ENCODE measurements at places on chromosomes 12 and 14. TPM values are rescaled to one million over a fixed set of nuclear protein-coding genes. Genes with fewer than 3 reads are reported as not detected.

GRCh38 chr14:100312877-100313400 lies 6.7 kb upstream of the SLC25A29 start:
- peaks cover 6% of the 10 kb centered on the region for H3K27me3 ChIP-seq
- no peak overlapping the region for H3K27ac ChIP-seq
- H3K4me1 ChIP-seq, result peaks cover 21% of the 10 kb centered on the region
- no peak overlapping the region for H3K4me3 ChIP-seq

DNA sequence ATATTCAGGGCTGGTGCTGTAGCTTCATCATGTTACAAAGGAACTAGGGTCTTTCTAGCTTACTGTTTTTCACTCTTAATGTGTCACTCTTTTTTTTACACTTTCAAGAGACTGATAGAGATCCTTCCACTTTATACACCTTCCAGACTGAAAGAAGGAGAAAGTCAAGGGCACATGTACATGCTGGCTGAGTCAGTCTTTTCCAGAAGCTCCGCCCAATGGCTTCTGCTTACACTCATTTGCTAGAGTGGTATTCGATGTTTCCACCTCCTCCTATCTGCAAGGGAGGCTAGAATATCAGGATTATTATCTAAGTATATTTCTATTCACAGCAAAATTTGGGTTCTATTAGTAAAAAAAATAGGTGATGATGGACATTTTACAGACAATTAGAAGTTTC lies 325.8 kb upstream of the OR4E1 start:
- H3K4me1 ChIP-seq, result no peaks in the 10 kb centered on the region
- no peaks in the 10 kb centered on the region for H3K36me3 ChIP-seq
- H3K4me3 ChIP-seq, result no peak overlapping the region

DNA sequence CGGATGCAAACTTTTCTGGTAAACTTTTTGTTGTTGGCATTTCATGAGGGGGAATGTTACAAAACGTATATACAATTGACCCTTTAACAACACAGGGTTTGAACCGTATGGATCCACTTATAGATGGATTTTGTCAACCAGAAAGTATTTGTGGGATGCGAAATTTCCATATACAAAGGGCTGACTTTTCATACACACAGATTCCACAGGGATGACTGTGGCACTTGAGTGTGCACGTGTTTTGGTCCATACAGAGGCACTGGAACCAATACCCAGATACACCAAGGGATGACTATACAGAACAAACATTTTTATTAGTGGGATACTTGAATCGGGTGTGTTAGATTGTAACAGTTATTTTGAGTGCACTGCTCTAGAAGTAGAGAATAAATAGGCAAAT lies 29.8 kb upstream of the CCT2 start:
- no peaks in the 10 kb centered on the region for H3K4me1 ChIP-seq
- DNase-seq, result no peak
- peaks cover 2% of the 10 kb centered on the region for H3K36me3 ChIP-seq
- no peak overlapping the region for H3K4me3 ChIP-seq
- H3K27ac ChIP-seq, result no peak overlapping the region

- H3K4me3 ChIP-seq, result no peak overlapping the region
- no peaks in the 10 kb centered on the region for H3K36me3 ChIP-seq
- H3K27me3 ChIP-seq, result no peaks in the 10 kb centered on the region
- no peak for DNase-seq
- no peaks in the 10 kb centered on the region for H3K4me1 ChIP-seq
Measured at GRCh38 chr12:62642486-62642885, 175.9 kb downstream of the MON2 start.

DNA sequence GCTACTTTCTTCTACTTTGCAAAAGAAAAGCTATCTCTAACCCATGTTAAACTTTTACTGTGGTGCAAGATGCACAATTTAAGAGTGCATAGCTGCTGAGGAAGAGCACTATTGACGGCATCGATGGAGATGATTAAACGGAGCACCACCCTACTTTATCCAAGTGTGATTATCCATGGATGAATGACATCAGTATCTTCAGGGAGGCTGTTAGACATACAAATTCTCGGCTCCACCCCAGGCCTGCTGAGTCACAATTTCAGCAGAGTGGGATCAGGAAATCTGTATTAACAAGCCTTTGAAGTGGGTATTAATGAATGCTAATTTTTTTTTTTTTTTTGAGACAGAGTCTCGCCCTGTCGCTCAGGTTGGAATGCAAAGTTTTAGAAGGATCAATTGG lies 16.2 kb downstream of the SLC2A14 start:
- H3K27ac ChIP-seq, result no peak overlapping the region
- peaks cover 4% of the 10 kb centered on the region for H3K4me1 ChIP-seq
- H3K27me3 ChIP-seq, result no peaks in the 10 kb centered on the region
- no peak overlapping the region for H3K4me3 ChIP-seq
- DNase-seq, result no peak

GRCh38 chr12:46373301-46374296 lies 1.0 kb upstream of the SLC38A2 start:
- H3K27ac ChIP-seq, result peak overlapping the region; percentile 96
- no peaks in the 10 kb centered on the region for H3K36me3 ChIP-seq
- no peak for DNase-seq
- H3K4me3 ChIP-seq, result peak overlapping the region; percentile 82
- H3K4me1 ChIP-seq, result peaks cover 13% of the 10 kb centered on the region

GRCh38 chr12:20262119-20262518 lies 106.2 kb upstream of the PDE3A start:
- no peaks in the 10 kb centered on the region for H3K27me3 ChIP-seq
- no peak overlapping the region for H3K4me3 ChIP-seq
- no peaks in the 10 kb centered on the region for H3K4me1 ChIP-seq
- H3K27ac ChIP-seq, result no peak overlapping the region
- no peak for DNase-seq

GRCh38 chr14:96122496-96122895 lies 82.1 kb upstream of the BDKRB2 start:
- H3K27ac ChIP-seq, result no peak overlapping the region
- no peaks in the 10 kb centered on the region for H3K36me3 ChIP-seq
- no peak overlapping the region for H3K4me3 ChIP-seq
- DNase-seq, result no peak
- H3K4me1 ChIP-seq, result peaks cover 5% of the 10 kb centered on the region
- H3K27me3 ChIP-seq, result no peaks in the 10 kb centered on the region

DNA sequence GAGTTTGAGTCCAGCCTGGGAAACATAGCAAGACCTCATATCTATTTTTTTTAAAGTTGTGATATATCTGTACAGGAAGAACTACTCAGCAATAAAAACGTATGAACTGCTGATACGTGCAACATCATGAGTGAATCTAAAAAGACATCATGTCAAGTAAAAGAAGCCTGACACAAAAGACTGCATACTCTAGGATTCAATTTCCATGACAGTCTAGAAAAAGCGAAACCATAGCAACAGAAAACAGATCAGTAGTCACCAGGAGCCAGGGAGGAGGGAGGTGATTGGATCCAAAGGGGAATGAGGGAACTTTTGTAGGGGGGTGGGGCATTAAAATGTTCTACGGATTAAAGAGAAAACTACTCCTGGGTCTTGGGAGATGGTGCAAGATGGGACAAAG lies 8.7 kb upstream of the RGS6 start:
- no peak for DNase-seq
- H3K36me3 ChIP-seq, result no peaks in the 10 kb centered on the region
- no peaks in the 10 kb centered on the region for H3K4me1 ChIP-seq
- H3K27ac ChIP-seq, result no peak overlapping the region
- no peak overlapping the region for H3K4me3 ChIP-seq

DNA sequence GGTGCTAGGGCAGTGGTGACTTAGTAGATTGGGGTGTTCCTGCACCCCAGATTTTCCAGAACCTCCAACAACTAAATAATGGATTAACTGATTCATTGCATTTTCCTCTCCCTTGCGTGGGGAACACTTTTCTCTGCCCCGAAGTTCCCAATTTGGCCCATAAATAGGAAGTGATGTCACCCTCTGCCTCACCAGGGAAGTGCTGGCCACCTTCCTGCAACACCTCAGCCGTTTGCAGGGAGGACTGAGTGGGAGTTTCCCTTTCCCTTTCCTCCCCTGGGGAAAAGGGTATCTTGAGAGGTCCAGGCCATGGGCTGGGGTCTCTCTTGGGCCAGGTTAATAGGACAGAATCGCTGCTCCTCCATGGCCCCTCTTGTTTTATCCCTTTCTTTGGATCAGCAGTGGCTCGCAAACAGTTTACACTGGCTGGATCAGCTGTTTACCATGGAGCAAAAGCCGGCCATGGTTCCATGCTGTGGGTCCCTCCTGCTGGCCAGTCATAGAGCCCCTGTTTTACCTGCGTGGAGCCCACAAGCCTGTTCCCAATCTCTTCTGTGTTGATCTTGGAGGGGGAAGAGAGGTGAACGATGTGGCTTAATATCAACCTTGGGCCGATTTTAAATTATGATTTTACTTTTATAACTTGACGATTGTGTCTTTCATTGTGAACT lies 91.6 kb upstream of the VRK1 start:
- no peak overlapping the region for H3K27ac ChIP-seq
- H3K27me3 ChIP-seq, result no peaks in the 10 kb centered on the region
- no peak for DNase-seq
- H3K36me3 ChIP-seq, result no peaks in the 10 kb centered on the region
- H3K4me3 ChIP-seq, result no peak overlapping the region

- H3K27ac ChIP-seq, result no peak overlapping the region
- no peaks in the 10 kb centered on the region for H3K4me1 ChIP-seq
- H3K4me3 ChIP-seq, result no peak overlapping the region
- H3K27me3 ChIP-seq, result no peaks in the 10 kb centered on the region
- H3K36me3 ChIP-seq, result peaks cover 2% of the 10 kb centered on the region
Measured at GRCh38 chr12:100115291-100115690, 27.4 kb downstream of the BLTP3B start.

DNA sequence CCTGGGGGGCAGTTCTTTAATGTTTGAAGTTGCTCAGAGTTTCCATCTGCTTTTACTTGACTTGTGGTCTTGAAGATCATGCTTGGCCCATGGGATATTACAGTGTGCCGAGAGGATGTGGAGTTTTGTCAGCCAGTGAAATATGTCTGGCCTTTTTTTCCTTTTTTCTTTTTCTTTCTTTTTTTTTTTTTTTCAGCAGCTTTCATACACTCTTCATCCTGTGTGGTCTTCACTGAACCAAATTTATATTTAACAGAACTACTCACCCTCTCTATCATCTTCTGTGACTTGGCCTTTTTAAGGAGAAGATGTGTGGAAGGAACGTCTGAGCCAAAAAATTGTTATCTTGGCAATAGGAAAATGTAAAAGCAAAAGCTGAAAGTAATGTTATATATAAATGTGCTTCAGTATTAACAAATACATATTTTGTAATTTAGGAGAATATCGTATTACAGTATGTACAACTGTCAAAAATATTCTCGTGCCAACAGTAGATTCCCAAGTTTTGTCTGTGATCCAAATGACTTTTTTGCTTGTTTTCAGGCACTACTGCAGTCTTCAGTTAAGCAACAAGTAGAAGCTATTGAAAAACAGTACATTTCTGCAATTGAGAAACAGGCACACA lies 200.6 kb downstream of the CCDC91 start:
- DNase-seq, result peak; percentile 31
- H3K27me3 ChIP-seq, result no peaks in the 10 kb centered on the region
- H3K4me3 ChIP-seq, result no peak overlapping the region
- no peaks in the 10 kb centered on the region for H3K4me1 ChIP-seq

GRCh38 chr12:63766498-63766897 lies 13.2 kb upstream of the RXYLT1 start:
- H3K4me1 ChIP-seq, result no peaks in the 10 kb centered on the region
- no peaks in the 10 kb centered on the region for H3K36me3 ChIP-seq
- no peak for DNase-seq
- no peaks in the 10 kb centered on the region for H3K27me3 ChIP-seq
- H3K4me3 ChIP-seq, result no peak overlapping the region

GRCh38 chr14:94827711-94828447 lies 58.0 kb upstream of the GSC start:
- no peak for DNase-seq
- no peaks in the 10 kb centered on the region for H3K36me3 ChIP-seq
- H3K27me3 ChIP-seq, result no peaks in the 10 kb centered on the region
- H3K4me1 ChIP-seq, result no peaks in the 10 kb centered on the region

GRCh38 chr14:51533872-51534553 lies 117.7 kb upstream of the FRMD6 start:
- H3K4me1 ChIP-seq, result no peaks in the 10 kb centered on the region
- H3K4me3 ChIP-seq, result no peak overlapping the region
- no peaks in the 10 kb centered on the region for H3K27me3 ChIP-seq
- no peak overlapping the region for H3K27ac ChIP-seq
- no peaks in the 10 kb centered on the region for H3K36me3 ChIP-seq
- no peak for DNase-seq

DNA sequence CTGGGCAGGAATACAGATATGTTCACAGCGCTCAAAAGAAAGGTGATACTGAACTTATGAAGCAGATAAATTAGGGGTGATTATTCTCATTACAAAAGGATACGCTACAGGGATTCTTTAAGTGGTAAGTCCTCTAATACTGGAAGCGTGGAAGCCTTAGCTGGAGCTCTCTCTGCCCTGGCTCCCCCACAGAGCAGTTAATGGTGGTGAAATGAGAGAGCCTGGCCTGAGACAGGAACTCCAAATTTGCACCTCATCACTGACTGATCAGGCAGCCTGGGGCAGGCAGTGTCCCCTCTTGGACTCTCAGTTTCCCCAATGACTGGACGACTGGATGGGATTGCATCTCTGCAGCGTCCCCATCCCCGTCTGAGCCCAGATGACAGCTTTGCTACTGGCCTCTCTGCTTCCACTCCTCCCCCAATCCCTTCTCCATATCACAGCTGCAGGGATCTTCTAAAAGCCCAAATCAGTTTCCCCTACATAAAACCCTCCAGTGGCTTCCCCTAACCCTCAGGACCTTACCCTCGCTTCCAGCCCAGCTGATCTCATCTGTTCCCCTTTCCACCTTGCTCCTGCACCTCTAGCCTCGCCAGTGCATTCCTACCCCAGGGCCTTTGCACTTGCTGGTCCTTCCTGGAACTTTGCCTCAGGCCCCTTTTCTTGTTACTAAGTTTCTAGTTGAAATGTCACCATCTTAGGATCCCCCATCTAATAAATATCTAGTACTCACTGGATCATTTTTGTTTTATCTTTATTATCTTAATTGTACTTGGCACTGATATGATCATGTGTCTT lies 171.7 kb upstream of the LHX5 start:
- no peaks in the 10 kb centered on the region for H3K36me3 ChIP-seq
- no peak overlapping the region for H3K27ac ChIP-seq
- H3K4me1 ChIP-seq, result peaks cover 8% of the 10 kb centered on the region
- H3K27me3 ChIP-seq, result peaks cover 30% of the 10 kb centered on the region
- no peak overlapping the region for H3K4me3 ChIP-seq
- DNase-seq, result no peak

GRCh38 chr12:7346551-7347225 lies 42.8 kb downstream of the ACSM4 start:
- no peak overlapping the region for H3K4me3 ChIP-seq
- DNase-seq, result no peak
- no peaks in the 10 kb centered on the region for H3K36me3 ChIP-seq
- no peaks in the 10 kb centered on the region for H3K27me3 ChIP-seq

GRCh38 chr14:77324816-77325745 lies 4.2 kb downstream of the GSTZ1 start:
- no peak overlapping the region for H3K27ac ChIP-seq
- no peaks in the 10 kb centered on the region for H3K27me3 ChIP-seq
- peaks cover 6% of the 10 kb centered on the region for H3K36me3 ChIP-seq
- DNase-seq, result no peak

GRCh38 chr14:97432586-97432985 lies 635.4 kb downstream of the VRK1 start:
- no peak for DNase-seq
- H3K36me3 ChIP-seq, result no peaks in the 10 kb centered on the region

TSHR gene
- total RNA-seq, result 6.5 TPM

KERA gene
- total RNA-seq, result 2.4 TPM

MYH6 gene
- not detected for total RNA-seq

CLEC4C gene
- not detected for total RNA-seq

CHGA gene
- total RNA-seq, result 32.2 TPM

KRT82 gene
- not detected for total RNA-seq

KLRB1 gene
- total RNA-seq, result 0.30 TPM

NAV3 gene
- total RNA-seq, result 96.3 TPM

SPX gene
- total RNA-seq, result 4.0 TPM

FLVCR2 gene
- 19.0 TPM for total RNA-seq

FOXA1 gene
- 2.7 TPM for total RNA-seq

PPP1R1A gene
- 18.7 TPM for total RNA-seq

EPYC gene
- 0.17 TPM for total RNA-seq
